ENCODE measurements at places on chromosomes 1 and 21.

GRCh38 chr1:19029191-19030085 lies 73.0 kb upstream of the IFFO2 start:
- peak; percentile 27 for DNase-seq

- DNase-seq: peak; percentile 24
These were observed at the start of gene WNT2B for GRCh38 chr1:112508278-112509004. TSS of gene WNT2B (plus strand) at chr1:112508965. CDS start at chr1:112509263, 298 bp downstream.

DNA sequence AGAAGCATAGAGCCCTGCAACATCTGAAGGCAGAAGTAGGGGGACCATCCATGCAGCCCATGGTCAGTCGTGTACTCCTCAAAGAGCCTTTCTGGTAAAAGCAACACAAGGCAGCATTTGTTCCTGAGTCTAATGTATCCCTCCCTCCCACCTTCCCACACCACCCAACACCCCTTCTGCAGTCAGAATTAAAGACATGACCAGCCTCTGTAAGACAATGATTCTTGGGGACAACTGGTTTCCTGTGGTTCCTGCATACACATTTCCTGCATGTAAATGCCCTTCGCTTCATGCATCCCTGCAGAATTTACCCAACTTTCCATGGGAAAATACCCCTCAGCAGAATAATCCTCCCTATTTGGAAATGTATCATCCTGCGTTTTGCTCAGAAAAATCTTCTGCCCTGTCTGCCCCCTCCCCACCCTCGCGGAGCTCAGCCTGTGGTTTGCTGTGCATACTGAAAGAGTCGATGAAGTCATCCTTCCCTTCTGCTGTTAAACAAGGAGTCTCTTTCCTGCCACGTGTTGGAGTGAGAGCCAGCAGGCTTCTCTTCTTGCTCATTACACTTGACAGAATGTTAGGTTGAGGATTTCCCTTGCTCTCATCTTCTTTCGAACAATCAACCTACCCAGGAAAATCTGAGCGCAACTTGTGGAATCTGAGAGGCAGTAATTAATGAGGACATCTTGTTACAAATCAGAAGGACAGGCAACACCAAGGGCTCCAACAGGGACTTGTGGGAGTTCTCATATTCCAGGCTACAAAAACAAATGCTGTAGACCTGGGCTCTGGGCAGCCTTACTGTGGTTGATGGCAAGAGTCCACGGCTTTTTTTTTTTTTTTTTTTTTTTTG lies 4.7 kb downstream of the TNN start:
- no peak for DNase-seq

DNA sequence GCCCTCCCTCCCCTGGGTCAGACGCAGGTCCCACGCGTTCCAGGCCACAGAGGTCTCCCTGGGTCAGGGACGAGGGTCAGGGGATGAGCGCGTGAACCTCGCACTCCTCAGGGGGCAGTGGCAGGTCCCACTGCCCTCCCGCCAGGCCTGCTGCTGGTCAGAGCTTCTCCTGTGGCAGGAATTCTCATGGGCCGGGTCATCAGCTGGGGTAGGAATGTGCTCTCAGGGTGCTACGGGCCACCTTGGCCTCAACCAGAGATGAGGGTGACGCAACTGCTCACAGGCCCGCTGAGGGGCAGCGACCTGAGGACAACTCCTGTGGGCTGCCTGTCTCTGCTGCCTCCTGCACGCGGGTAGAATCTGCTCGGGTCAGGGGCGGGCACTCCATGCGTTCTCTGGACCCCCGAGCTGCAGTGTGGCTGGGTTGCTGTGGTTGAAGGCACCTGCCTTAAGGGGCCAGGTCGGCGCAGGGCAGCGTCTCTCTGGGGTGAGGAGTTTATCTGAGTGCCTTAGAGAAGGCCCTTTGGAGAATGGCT lies 128.8 kb downstream of the PRDM16 start:
- DNase-seq: no peak

DNA sequence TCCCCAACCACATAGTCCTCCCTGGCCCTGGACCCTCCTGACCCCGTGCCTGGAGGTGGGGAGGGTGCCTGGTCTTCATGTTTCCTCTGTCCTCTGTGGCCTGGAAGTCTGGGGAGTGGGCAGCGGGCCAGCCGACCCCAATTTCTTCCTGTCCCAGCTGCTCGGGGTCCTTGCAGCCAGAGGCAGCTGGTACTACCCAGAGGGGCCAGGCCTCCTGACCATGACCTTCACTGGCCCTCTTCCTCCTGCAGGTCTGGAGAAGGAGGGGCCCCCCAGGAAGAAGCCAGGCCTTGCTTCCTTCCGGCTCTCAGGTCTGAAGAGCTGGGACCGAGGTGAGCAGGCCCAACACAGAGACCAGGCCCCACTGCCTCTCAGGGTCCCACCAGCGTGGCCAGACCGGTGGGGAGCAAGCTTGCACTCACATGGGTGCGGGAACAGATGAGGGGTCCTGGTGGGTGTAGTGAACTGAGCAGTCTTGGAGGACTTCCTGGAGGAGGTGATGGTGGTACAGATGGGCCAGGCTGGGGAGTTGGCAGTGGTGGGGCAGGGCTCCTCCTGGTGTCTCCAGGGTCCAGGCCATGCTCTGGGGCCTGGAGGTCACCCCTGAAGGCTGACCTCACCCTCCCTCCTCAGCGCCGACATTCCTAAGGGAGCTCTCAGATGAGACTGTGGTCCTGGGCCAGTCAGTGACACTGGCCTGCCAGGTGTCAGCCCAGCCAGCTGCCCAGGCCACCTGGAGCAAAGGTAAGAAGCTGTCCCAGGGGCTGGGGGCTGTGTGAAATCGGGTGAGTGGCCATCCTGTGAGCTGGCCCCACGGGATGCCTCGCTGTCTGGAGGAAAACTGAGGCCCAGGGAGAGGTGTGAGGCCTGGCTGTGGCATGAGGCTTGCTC lies 32.7 kb downstream of the TRIM11 start:
- no peak for DNase-seq

Measured in NCI-H345 (cell line).